ENCODE measurements at places on chromosomes 3 and 15.

DNA sequence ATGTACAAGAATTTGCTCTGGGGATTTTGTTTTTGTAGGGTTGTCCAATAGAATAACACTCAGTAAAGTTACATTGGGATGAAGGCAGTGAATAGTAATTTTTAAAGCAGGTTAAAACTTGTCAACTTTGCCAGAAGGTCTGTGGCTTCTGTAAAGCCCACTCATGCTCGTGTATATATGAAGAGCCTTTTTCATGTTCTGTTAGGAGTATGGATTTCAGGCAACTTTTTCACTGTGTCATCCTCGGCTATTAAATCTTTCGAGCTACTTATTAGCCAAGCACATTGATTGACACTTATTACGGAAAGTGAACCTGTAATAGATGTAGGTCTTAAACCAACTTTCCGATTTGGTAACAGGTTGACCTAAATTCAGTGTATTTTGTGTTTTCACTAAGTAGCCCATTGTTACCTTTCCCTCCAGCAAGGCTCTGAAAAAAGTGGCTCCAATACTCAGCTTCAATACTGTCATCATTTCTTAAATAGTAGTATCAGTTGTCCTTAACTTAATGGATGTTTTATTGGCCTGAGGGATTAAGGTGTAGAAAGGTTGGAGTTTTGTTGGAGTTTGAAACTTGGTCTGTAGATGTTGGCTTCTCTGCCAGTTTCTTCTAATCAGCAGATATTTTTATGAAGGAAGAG is 1.7 kb downstream of the PAK2 start:
- no peak for DNase-seq

- no peak for DNase-seq
Observed at GRCh38 chr3:109175411-109175810, 38.9 kb downstream of the C3orf85 start.

- no peak for DNase-seq
Observed at GRCh38 chr3:120516136-120516535, 65.3 kb upstream of the FSTL1 start.

GRCh38 chr3:114827495-114827894 is 319.6 kb downstream of the ZBTB20 start:
- DNase-seq: no peak

All from cortex of kidney (tissue), 1 donor.